ENCODE measurements at places on chromosomes 16 and 17. TPM values are rescaled to one million over a fixed set of nuclear protein-coding genes. Genes with fewer than 3 reads are reported as not detected.

Gene CACNG1
- total RNA-seq, result not detected

Gene TPSB2
- 9.3 TPM for total RNA-seq

Gene KRTAP4-5
- not detected for total RNA-seq

Gene FOXF1
- 0.41 TPM for total RNA-seq

Gene TNFRSF17
- total RNA-seq, result not detected

Gene TMC7
- 1.2 TPM for total RNA-seq

Gene NEUROD2
- not detected for total RNA-seq

Gene TPSG1
- 0.21 TPM for total RNA-seq

Gene MT1X
- 104 TPM for total RNA-seq

Gene PRRT2
- total RNA-seq, result 3.0 TPM

Gene ZNF18
- 3.8 TPM for total RNA-seq

Gene THUMPD1
- 17.3 TPM for total RNA-seq

Gene KRTAP9-2
- total RNA-seq, result not detected

DNA sequence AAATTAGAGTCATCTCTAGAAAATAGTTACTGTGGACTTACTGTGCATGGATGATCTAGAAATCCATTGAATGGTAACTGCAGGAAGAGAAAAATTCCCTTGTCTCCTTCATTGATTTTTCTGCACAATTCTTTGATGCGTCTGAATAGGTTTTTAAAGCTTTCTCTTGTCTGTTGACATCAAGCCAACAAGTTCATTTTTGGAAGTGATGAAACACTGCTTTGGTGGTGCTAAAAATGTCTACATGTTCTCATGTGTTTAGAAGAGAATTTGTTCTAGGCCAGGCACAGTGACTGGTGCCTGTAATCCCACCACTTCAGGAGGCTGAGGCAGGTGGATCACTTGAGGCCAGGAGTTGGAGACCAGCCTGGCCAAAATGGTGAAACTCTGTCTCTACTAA, 57.1 kb upstream of the AXIN2 start:
- DNase-seq, result no peak

DNA sequence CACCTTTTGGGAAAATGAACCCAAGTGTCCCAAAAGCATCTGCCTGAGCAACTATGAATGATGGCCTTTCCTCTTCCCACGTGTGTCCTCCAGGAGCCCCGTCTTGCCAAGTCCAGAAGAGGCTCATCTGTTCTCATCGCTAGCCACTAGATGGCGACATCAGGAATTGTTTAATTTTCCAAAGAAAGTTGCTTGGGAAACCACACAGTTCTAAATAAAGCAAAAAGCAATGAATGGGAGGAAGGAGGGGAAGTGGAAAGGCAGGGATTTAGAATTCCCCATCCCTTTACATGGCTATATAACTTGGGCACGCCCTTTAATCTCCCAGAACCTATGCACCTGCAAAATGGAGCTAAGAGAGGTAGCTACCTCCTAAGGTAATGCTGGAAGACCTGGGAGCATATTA, 9.0 kb upstream of the CDH5 start:
- DNase-seq, result peak; percentile 45

DNA sequence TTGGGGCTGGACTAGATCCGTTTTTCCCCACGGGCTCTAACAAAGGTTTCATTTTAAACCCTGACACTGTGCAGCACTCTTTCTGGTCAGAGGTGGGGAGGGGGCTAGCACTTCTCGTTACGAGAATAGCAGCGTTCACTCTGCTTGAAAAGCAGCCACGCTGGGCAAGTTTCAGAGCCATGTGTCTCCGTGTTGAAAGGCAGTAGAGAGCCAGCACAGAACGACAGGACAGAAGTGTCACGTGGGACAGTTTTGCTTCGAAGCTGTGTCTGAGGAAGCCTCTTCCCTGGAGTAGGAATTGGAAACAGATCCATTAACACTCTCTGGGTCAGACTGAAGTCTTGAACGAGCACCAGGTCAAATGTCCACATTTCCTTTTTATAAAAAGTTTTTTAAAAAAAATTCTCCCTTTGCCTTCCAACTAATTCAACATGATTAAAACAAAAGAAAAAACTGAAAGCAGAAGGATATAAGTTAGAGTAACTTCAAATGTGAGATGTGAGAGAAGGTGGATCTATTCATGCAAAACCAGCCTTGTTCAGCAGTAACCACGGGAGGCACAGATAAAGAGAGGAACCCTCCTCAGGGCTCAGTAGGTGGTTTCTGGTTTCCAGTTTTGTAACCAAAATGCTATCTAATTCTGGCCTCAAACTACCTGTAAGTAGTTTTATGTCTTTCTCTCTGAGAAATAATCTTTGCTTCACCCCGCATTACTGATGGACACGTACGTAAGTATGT, 65.0 kb downstream of the SMG6 start:
- peak; percentile 38 for DNase-seq

DNA sequence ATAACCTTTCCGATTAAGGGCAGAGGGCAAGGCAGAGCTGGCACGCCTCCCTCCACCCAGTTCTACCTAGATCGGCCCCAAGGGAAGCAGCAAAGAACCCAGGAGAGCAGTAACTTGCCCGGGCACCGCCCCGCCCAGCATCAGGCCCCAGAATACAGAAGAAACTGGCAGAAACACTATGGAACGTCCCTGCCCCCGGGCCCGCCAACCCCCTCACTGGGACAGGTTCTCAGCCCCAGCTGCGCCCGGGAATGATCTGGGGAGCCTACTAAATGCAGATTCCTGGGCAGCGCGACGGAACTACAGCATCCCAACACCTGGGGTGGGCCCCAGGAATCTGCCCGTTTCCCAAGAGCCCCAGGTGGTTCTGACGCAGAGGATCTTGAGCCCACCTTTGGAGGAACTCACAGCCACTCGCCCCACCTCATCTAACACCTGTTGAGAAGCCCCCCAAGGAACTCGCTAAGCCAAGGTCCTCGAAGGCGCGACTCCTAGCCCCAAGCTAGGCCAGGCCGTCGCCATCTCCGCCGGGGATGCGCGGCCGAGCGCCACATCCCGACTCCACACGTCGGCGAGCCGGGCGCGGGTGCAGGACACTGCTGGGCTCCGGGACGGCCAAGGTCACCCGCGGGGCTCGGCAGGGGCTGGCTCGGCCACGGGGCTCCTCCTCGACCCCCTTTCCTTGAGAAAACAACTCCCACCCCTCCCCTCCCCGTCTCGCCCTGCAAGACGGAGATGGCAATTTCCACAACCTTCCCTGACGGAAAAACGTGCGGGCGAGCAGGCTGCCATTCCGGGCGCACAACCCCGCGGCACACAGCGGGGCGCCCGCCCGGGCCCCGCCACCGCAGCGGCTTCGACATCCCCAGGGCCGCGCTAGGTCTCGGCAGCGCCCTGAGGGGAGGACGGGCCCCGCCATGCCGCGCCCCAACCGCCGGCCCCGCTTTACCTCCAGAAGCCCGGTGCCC, 913 bp downstream of the CDIP1 start:
- peak; percentile 46 for DNase-seq

DNA sequence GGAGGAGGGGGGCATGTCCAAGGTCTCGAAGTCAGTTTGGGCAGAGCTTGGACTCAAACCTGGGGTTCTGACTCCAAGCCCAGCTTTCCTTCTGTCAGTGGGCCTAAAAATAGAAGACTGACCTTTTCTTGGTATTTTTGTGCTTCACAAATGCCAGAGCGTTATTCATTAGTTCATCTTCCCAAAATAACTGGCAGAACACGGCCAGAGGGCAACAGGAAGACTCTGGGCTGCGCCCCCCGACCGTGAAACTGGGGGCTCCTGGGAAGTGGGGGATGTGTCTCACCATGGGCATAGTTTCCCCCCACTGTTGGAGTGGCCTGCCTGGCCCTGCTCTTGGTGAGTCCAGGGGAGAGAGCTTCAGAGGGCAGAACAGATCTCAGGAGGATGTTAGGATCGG, 94.0 kb downstream of the SOCS1 start:
- no peak for DNase-seq

DNA sequence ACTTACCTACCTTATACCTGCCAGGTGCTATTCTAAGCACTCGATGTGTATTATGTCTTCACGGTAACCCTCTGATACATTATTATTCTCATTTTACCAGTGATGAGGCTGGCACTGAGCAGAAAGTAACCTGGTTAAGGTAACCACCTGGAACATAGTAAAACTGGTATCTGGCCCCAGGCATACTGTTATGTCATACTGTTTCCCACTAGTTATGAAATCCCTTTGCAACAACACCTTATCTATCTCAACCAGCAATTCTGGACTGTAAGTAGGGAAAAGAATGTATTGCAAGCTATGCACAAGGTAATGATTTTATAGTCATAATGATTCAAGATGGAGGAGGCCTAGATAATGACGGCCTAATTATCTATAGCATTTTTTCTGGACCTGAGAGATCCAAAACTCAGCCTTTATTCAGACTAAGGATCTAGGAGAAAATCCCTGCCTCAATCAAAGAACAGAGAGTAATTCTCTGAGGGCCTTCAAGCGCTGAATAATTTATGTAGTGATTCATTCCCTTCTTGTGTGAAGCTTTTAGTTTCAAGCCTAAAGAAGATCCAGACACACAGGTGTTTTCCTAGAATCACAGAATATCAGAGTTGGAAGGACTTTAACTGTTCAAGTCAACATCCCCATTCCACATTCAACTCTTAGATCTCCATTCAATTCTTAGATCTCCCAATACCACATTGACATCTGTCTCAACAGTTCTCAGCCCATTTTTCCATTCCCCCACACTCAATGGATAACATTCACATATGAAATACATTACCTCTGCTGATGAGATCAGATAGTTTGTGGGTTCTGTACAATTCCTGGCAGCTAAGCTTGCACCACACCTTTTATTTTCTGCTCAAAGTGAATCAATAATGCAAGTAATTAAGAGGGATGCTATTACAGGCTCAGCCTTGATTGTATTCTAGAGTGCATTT, 14.9 kb upstream of the MMD start:
- no peak for DNase-seq

DNA sequence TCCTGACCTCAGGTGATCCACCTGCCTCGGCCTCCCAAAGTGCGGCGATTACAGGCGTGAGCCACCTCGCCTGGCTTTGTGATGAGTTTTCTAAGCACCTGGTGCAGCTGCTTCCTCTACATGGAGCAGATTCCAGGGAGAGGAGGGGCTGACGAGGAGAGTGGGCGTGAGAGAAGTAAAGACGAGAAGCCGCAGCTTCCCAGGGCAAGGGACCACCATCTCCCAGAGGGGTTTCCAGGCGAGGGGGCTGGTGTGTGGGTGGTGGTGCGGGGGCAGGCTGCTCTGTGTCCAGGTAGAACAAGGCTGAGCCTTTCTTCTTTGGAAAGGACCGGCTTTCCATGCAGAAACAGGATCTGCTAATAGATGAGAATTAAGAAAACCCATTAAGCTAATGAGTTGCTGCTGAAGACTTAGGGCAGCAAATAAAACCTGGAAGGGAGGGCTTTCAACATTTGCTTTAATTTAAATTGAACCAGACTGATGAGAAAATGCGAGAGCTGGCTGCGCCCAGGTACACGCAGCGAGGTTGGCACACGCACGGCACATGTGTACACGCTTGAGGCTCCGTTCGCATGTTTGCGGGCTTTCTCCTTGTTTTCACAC, 236.7 kb downstream of the RBFOX3 start:
- DNase-seq, result no peak

DNA sequence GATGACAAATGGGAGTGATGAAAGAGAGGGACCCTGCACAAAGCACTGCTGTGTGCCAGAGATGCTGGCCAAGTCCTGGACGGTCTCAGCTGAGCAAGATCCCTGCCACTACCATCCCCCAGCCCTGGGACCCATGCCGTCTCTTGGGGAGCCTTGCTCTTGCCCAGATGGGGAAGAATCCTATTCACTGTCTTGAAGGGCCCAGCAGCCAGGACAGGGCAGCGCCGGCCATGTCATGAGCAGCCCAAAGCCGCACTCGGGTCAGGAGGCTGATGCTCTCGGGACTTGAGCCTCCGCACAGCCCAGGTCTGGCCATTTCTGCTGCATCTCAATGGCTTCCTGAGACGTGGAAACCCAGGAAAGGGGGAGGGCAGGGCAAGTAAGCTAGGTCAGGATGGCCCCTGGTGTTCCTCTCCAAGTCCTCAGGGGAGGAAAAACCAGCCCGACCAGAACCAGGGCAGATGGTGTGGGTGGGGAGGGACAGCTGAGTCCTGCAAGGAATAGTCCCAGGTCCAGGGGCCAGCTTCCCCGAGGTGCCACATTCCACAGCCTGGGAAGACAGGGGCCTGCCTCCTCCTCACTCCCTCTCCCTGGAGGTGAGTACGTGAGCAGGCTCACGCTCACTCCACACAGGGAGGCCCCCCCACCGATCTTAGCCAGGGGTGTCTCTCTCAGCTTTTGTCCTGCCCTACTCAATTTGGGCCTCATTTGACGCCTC, 7.8 kb upstream of the KRT19 start:
- DNase-seq, result no peak

- no peak for DNase-seq
These were observed 190.3 kb upstream of the IRX6 start for GRCh38 chr16:55133654-55134053.

GRCh38 chr17:73750975-73751374, 106.7 kb upstream of the SDK2 start:
- DNase-seq, result no peak

GRCh38 chr16:19068237-19068815, 912 bp downstream of the COQ7 start:
- no peak for DNase-seq

DNA sequence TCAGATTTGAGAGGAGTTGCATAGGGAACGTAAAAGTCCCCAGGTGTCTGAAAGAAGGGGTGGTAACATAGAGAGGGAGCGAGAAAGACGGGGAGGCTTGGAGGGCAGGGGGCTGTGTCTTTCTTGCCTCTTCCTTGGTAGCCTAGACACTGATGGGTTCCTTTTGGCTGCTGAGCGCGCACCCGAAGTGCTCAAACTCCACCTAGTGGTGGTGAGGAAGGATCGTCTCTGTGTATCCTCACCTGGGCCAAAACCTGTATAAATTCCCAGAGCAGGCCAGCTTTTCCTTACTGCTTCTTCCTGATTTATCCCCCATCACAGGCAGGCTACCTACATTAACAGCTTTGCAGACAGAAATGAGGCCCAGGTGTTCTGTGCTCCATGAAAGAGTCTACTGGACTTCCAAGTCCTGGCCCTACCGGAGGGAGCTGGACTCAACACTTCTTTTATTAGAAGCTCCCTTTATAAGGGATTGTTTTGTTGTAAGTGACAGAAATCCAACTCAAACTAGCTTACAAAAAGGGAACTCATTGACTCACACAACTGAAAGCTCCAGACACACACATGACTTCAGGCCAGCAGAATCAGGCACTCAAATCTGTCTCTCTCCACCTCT, 5.5 kb upstream of the SLC25A35 start:
- DNase-seq, result peak; percentile 67

GRCh38 chr16:3999479-4000325, 116.5 kb downstream of the ADCY9 start:
- peak; percentile 53 for DNase-seq

- no peak for DNase-seq
These were observed 19.0 kb upstream of the SMG1 start for GRCh38 chr16:18945233-18945632.

- no peak for DNase-seq
These were observed 3.6 kb downstream of the KRT17 start for GRCh38 chr17:41620583-41621434.

- no peak for DNase-seq
These were observed 40.7 kb downstream of the BRIP1 start for GRCh38 chr17:61822326-61823285.

Data from left cardiac atrium (tissue), 4 donors.